ENCODE measurements at places on chromosomes 3 and 15.

DNA sequence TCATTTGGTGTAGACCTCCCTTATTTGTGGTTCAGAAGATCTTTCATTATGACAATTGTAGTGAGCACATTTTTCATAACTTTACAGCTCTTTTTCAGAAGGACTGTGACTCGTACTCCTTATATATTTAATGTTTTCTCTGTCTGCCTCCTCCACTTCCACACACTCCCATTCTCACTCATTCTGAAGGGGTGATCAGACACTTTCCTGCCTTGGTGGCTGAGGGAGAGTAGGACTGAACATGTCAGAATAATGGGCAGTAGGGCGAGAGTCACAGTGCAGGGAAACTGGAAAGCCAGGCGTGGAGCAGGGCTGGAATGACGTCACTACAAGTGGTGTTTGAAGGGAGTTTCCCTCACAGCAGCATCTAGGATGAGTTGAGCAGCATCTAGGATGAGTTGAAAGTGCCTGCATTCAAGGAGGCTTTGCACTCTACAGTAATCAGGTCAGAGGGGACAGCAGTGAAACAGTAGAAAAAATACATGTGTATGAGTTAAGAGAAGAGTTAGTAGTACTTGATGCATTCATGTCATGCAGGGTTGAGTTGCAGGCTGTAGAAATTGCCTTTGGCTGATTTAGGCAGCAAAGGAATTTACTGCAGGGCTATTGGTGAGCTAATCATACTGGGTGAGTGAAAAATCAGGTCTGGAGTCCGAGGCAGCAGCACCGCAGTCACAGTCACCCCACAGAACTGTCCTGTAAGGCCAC is 36.3 kb upstream of the FBXL22 start:
- DNase-seq, result no peak

GRCh38 chr3:14795996-14796395 is 22.8 kb upstream of the FGD5 start:
- DNase-seq, result no peak

DNA sequence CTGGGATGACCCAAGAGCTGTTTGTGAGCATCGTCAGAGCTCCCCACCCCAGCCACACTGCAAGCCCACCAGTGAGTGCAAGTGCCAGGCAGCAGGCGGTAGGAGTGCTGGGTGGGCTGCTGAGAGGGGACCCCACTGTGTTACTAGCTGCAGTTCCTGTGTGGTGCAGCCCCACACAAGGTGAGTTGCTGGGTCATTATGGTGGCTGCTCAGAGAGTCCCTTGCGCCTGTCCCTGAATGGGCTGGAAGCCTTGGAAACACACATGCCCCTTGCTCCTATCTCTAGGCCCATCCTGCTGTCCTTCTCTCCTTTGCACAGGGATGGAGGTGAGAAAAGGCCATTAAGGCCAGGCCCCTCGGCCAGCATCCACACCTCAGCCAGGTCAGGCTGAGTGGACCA is 83.7 kb downstream of the SEC22A start:
- no peak for DNase-seq

- DNase-seq, result no peak
Observed at GRCh38 chr15:82580713-82581112, 40.5 kb upstream of the RPS17 start.

DNA sequence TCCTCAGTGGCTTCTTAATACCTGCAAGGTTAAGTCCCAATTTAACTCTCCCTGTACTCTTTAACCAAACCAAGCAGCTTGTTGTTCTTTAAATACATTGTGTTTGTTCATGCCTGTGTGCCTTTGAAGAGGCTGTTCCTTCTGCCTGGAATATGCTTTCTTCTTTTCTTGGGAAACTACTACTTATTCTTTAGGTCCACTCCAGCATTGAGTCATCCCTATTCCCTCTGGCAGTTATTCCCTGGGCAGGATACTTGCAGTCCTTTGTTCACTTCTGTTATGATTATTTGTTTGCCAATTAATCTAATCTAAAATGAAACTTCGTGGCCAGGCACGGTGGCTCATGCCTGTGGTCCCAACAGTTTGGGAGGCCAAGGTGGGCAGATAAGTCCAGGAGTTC is 139.3 kb downstream of the ZNF609 start:
- DNase-seq, result no peak

- no peak for DNase-seq
Observed at GRCh38 chr15:72491768-72492167, 17.6 kb downstream of the ARIH1 start.

- DNase-seq, result no peak
Observed at GRCh38 chr3:70179111-70179510, 133.3 kb downstream of the MDFIC2 start.

GRCh38 chr3:136122006-136122405 is 74.1 kb downstream of the MSL2 start:
- DNase-seq, result no peak

GRCh38 chr3:114860531-114860930 is 286.6 kb downstream of the ZBTB20 start:
- DNase-seq, result no peak

- no peak for DNase-seq
Observed at GRCh38 chr15:71844916-71845315, 34.6 kb downstream of the NR2E3 start.

- DNase-seq, result no peak
Observed at GRCh38 chr15:88537591-88538317, 8.7 kb downstream of the DET1 start.

DNA sequence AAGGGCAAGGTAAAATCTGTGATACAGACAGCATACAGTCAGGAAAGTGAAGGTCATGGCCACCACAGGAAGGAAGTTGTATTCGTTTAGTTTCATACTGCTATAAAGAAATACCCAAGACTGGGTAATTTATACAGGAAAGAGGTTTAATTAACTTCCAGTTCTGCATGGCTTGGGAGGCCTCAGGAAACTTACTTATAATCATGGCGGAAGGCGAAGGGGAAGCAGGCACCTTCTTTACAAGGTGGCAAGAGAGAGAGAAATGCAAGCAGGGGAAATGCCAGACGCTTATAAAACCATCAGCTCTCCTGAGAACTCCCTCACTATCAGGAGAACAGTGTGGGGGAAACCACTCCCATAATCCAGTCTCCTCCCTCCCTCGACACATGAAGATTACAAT is 353.7 kb upstream of the SEMA6D start:
- no peak for DNase-seq

DNA sequence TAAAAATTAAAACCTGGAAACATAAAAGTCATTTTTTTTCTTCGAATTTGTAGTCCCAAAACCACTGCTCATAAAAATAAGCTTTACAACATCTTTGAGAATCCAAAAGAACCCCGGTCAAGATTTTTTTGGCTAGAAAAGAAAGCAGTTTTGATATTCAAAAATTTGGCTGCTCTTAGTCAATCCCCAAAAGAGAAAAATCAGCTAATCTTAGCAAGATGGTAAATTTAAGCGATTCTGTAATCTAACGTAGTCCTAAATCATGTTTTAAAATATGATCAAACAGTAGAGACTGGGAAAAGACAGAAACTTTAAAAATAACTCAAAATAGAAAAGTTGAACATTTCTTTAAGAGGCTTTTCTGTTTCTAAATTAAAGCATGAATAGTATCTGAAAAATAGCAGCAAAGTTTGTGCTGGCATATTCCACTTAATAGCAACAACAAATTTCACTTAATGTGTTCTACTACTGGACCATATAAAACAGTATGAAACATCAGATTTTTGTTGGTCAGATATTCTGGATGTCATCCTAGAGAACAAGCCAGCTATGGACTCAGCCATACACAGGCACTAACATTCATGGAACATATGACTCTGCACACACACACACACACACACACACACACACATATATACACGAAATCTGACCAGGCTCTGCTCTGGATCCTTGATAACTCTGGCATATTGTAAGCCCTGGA is 19.1 kb upstream of the NR2F2 start:
- DNase-seq, result no peak

GRCh38 chr3:174636451-174636850 is 222.7 kb upstream of the NAALADL2 start:
- no peak for DNase-seq

- no peak for DNase-seq
Observed at GRCh38 chr3:147940405-147941193, 531.4 kb downstream of the ZIC1 start.

DNA sequence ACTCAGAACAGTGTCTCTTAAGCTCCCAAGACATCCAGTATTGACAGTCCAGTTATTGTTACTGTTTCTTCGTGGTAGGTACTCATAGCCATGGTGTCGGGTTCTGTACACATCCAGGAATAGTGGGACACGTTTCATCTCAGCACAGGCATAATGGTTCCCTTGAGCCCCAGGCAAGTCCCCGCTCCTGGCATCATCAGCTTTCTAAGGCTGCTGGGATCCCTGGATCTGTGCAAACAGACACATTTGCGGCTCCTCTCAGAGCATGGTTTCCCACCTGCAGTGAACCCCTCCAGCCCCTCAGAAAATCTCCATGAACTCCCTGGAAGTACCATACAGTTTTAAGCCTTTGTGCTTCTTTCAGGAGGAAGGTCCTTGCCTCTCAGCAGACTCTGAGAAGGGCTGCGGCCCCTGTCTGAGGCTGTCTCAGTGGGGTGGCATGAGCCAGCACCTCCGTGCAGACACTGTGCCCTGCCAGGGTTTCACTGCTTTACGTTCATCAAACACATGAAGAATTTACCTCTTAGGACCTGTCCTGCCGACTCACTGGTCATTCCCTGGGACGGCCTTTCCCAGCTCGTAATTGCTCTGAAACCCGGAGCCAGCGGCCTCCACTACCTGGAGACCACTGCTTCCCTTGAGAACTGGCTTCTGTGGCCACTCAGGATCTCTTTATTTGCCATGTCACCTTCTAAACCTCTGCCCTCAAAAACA is 124.9 kb downstream of the LRRK1 start:
- DNase-seq, result no peak

DNA sequence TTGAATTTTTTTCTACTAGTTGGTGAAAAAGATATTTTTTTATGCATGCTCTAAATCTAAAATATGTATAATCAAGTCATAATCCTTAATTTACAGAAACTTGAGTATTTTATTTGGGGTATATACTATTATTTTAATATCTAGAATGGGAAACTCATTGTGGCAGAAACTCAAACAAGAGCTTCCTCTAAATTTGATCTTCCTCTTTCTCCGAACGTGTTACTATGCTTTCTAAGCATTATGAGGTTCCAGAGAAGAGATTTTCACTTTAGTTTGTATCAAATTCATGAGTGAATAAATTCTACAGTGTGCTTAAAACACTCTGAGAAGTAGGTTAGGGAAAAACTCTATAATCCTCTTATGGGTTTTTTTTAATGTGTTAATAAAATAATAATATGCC is 173.1 kb downstream of the POTEB3 start:
- DNase-seq, result no peak

GRCh38 chr15:70576276-70576675 is 187.1 kb downstream of the UACA start:
- no peak for DNase-seq

DNA sequence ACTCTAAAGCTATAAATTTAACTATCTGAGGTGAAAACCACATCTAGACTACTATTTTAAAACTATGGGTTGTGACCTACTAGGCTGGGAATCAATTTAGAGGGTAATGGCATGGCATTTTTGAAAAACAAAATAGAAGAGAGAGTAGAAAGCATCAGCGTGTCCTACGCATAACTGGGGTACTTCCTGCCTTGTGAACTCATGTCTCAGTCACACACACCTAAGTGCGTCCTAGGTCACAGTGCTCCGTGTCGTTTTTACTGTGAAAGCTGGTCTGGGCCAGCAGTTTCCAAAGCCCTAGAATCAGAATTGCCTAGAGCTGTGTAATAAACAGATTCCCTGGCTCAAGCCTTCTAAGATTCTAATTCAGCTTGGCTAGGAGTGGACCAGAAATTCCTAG is 32.3 kb downstream of the RFT1 start:
- no peak for DNase-seq

DNA sequence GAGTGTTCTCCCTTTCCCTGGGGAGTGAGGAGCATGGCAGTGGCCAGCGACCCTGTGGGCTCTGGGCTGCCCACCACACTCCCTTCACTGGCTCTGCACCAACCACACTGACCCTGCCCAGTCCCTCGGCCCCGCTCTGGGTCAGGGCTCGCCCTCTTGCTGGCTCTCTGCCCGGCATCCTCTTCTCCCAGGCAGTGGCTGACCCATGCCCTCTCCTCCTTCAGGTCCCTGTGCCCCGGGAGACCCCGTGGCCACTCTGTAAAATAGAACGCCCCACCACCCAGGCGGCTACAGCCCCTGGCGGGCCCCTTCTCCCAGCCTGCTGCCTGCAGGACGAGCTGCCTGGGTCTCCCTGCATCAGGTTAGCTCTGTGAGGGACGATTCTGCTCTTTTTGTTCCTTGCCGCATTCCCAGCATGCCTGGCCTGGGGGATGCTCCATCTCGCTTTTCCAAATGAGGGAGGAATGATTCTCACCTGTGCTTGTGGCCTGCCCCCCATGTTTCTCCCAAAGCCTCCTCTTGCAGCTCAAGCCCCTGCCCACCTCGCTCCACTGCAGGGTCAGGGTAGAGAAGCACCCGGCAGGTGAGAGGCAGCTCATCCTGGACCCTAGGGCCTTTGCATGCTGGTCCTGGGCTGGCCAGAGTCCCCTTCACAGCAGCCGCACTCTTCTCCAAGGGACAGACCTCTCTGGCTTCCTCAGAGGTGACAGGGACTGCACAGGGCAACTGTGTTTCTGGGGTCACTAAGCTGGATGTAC is 14.5 kb upstream of the CFAP100 start:
- DNase-seq, result no peak

GRCh38 chr3:106811376-106811775 is 565.9 kb upstream of the CCDC54 start:
- no peak for DNase-seq

GRCh38 chr15:32705446-32705845 is 12.4 kb upstream of the GREM1 start:
- DNase-seq, result no peak

DNA sequence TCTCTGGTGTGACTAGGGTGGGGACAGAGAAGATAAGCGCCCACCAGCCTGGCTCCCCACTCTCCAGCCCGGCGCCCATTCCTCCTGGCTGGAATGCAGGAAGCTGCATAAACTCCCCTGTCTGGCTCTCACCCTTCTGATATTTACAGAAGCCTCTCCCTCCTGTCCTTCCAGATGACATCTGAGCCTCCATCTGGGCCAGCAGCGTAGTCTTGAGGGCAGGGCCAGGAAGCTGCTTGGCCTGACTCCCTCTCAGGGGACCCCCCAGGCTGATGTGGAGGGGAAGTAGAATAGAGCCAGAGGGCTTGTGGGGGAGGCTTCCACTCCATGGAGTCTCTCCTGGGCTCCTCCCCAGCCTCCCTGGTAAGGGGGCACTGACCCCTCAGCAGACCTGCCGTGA is 49.9 kb downstream of the LINGO1 start:
- DNase-seq, result no peak
